Stomach (tissue), 19 donors: ENCODE measurements at places on chromosomes 3 and 15. TPM values are rescaled to one million over a fixed set of nuclear protein-coding genes. Genes with fewer than 3 reads are reported as not detected.

- H3K27me3 ChIP-seq = no peaks in the 10 kb centered on the region
- no peak overlapping the region for H3K4me3 ChIP-seq
- DNase-seq = no peak
- peaks cover 20% of the 10 kb centered on the region for H3K36me3 ChIP-seq
Measured at GRCh38 chr3:169105561-169105960, 558.0 kb downstream of the MECOM start.

GRCh38 chr3:37923569-37924040, 61.9 kb downstream of the CTDSPL start:
- H3K4me3 ChIP-seq = no peak overlapping the region
- peaks cover 31% of the 10 kb centered on the region for H3K4me1 ChIP-seq
- no peak for DNase-seq
- no peaks in the 10 kb centered on the region for H3K36me3 ChIP-seq
- peak overlapping the region; percentile 30 for H3K27ac ChIP-seq

DNA sequence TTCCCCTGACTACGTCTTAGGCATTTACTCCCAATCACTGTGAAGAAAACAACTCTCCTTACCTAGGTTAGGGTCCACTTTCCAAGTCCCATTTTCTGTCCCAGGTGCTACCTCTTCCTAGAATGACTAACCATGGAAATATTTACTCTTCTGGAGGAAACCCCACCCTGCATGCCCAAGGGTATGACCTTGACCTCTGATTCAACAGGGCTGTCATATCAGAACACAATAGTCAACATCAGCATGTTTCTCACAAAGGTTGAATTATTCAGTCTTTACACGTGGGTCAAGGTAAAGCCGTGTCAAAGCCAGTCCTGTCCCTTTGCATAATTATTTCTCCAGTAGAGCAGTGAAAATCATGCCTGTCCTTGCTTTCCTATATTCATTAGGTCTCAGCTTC, 4.3 kb upstream of the FRMD5 start:
- no peak overlapping the region for H3K4me3 ChIP-seq
- no peaks in the 10 kb centered on the region for H3K27me3 ChIP-seq
- peak; percentile 70 for DNase-seq

Gene LRRK1
- 15.2 TPM for total RNA-seq

DNA sequence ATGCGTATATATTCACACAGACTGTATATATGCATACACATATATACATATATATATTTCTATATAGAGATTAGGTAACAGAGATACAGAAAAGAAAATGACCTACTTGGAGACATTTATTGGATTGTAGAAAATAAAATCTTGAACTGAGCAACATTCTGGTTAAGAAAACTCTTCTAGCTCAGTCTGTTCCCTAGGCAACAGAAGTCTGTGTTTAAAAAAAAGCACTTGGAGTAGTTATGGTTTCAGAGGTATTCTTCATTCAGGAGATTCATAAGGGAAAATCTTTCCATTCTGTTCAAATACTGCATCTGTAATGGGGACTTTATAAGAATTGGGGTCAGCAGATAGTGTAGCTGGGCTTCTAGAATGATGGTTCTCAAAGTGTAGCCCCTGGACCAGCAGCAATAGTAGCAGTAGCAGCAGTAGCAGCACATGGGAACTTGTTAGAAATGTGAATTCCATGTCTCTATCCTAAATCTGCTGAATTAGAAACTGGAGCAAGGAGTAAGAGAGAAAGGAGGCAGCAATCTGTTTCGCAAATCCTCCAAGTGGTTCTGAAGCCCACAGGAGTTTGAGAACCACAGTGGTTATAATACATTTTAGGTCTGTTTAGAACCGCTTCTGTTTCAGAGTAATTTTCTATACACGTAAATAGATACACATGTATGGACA, 112.8 kb upstream of the TMEM108 start:
- no peaks in the 10 kb centered on the region for H3K4me1 ChIP-seq
- no peaks in the 10 kb centered on the region for H3K27me3 ChIP-seq
- H3K4me3 ChIP-seq = no peak overlapping the region
- no peak for DNase-seq
- H3K27ac ChIP-seq = no peak overlapping the region

GRCh38 chr15:69979262-69979661, 118.5 kb downstream of the TLE3 start:
- no peak overlapping the region for H3K27ac ChIP-seq
- peaks cover 59% of the 10 kb centered on the region for H3K27me3 ChIP-seq
- DNase-seq = no peak
- H3K36me3 ChIP-seq = no peaks in the 10 kb centered on the region

DNA sequence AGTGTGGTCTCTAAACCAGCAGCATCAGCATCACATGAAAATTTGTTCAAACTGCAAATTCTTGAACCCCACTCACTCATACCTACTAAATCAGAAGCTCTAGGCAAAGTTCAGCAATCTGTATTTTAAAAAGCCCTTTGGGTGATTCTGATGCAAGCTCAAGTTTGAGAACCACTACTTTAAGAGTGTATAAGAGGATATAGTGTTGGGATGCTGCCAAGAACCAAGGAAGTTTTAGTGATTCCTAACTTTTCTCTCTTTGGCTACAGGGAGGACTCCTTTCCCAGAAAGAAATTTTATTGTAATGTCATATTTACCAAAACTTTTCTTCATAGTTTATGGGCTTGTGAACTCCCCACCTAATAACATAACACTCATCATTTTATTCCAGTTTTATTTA, 422.2 kb downstream of the TBC1D5 start:
- H3K27ac ChIP-seq = no peak overlapping the region
- H3K36me3 ChIP-seq = no peaks in the 10 kb centered on the region
- H3K27me3 ChIP-seq = no peaks in the 10 kb centered on the region
- no peak overlapping the region for H3K4me3 ChIP-seq

Gene CCRL2
- not detected for total RNA-seq

- H3K36me3 ChIP-seq = no peaks in the 10 kb centered on the region
- peaks cover 28% of the 10 kb centered on the region for H3K4me1 ChIP-seq
- H3K27me3 ChIP-seq = peaks cover 16% of the 10 kb centered on the region
- H3K4me3 ChIP-seq = peak within 1 kb of the TSS; percentile 48
Measured at GRCh38 chr3:184229394-184230080, at the start of gene VWA5B2. Gene VWA5B2, plus strand, starts transcription at chr3:184229585. Its CDS starts 944 bp downstream, at chr3:184230529.

Gene ENTPD3
- not detected for total RNA-seq

Gene TMEM45A
- total RNA-seq = not detected

Gene PRSS50
- total RNA-seq = not detected

DNA sequence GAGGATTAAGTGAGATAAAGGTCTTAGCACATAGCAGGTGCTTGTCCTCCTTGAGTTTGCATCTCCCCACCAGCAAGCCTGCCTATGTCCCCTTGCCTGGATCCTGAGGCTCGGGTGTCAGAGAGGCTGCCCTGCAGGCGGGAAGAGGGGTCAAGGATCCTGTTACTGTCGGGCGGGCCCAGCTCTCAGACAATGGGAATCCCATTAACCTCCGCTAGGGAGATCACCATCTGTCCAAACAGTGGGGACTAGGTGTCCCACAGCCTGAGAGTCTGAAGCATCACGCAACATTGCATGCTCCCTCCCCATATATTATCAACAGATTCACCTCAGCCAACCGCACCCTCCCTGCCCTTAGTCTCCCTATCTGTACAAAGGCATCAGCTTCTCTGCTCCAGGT, 151.4 kb downstream of the FBLN2 start:
- H3K4me1 ChIP-seq = no peaks in the 10 kb centered on the region
- no peak for DNase-seq
- H3K4me3 ChIP-seq = no peak overlapping the region
- no peaks in the 10 kb centered on the region for H3K36me3 ChIP-seq
- H3K27me3 ChIP-seq = peaks cover 66% of the 10 kb centered on the region
- no peak overlapping the region for H3K27ac ChIP-seq

DNA sequence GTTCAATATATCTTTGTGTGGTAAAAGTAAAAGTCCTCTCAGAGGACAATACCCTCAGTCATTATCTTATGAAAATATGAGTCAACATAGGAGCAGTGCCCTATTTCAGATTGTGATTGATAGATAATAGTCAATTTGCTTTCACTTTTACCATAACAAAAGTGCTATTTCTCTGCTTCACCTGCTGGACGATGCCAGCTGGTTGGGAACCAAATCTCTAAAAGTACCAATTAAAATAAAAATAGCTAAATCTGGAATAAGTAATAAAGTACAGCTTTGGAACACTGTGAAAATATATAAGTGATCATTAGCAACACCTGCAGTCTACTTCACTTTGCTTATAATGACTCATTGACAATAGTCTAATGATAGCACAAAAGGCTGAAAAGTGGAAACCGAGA, 390.3 kb upstream of the AGTR1 start:
- no peaks in the 10 kb centered on the region for H3K36me3 ChIP-seq
- no peak overlapping the region for H3K4me3 ChIP-seq
- H3K27me3 ChIP-seq = no peaks in the 10 kb centered on the region
- no peaks in the 10 kb centered on the region for H3K4me1 ChIP-seq
- DNase-seq = no peak

DNA sequence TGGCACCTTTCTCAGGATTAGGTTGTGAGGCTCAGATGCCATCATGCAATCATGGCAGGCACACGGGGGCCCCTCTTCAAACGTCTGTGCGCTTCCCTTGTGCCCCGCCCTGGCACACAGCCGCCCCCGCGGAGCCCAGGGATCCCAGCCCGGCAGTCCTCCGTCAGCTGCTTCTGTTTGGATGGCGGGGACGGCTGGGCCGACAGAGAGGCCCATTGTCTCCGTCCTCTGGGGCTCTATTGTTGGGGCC, 849 bp upstream of the HDAC11 start:
- peaks cover 7% of the 10 kb centered on the region for H3K27me3 ChIP-seq
- peaks cover 34% of the 10 kb centered on the region for H3K4me1 ChIP-seq
- peaks cover 12% of the 10 kb centered on the region for H3K36me3 ChIP-seq
- no peak for DNase-seq

Gene AGBL1
- total RNA-seq = 0.18 TPM

- H3K4me1 ChIP-seq = no peaks in the 10 kb centered on the region
- H3K27ac ChIP-seq = no peak overlapping the region
- peaks cover 59% of the 10 kb centered on the region for H3K36me3 ChIP-seq
- H3K4me3 ChIP-seq = no peak overlapping the region
Measured at GRCh38 chr15:90082140-90082715, 20.0 kb downstream of the IDH2 start.

DNA sequence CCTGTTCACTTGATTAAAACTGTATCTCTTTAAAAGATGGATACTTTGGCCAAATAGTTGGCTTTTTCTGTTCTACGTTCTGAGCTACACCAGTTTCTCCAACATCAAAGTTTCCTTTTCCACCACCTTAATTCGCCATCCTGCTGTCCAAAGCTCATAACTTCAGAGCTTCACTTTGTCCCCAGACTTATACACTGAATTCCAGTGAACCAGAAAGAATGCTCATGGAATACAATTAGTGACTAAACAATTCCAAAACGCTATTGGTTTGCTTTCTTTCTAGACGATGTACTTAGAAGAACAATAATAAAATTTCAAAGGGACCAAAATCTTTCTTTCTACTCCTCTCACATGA, 23.2 kb downstream of the GPR15 start:
- H3K27ac ChIP-seq = no peak overlapping the region
- H3K4me3 ChIP-seq = no peak overlapping the region
- H3K4me1 ChIP-seq = no peaks in the 10 kb centered on the region
- H3K36me3 ChIP-seq = no peaks in the 10 kb centered on the region
- DNase-seq = no peak
- no peaks in the 10 kb centered on the region for H3K27me3 ChIP-seq

- H3K4me3 ChIP-seq = no peak overlapping the region
- no peaks in the 10 kb centered on the region for H3K27me3 ChIP-seq
- H3K27ac ChIP-seq = no peak overlapping the region
- H3K36me3 ChIP-seq = no peaks in the 10 kb centered on the region
Measured at GRCh38 chr3:115898656-115899410, 275.5 kb downstream of the GAP43 start.

DNA sequence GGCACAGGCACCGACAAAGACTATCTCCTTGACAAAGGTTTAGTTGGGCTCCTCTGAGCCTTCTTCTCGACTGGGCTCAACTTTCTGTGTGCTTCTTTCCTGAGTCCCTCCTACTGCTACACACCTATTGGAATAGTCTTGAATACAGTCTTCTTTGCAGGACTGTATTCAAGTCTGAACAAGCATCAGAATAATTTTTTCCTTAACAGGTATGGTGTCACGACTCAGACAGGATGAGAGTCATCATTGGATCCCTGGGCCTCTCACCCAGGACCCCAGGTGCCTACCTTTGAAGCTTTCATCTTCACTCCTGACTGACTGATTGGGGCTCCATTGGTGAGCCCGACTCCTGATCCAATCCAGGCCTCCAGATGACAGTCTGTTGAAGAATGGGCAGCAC, 66.3 kb downstream of the CRYGS start:
- no peak for DNase-seq
- H3K36me3 ChIP-seq = no peaks in the 10 kb centered on the region
- no peak overlapping the region for H3K4me3 ChIP-seq

Gene GOLGA6D
- total RNA-seq = not detected

DNA sequence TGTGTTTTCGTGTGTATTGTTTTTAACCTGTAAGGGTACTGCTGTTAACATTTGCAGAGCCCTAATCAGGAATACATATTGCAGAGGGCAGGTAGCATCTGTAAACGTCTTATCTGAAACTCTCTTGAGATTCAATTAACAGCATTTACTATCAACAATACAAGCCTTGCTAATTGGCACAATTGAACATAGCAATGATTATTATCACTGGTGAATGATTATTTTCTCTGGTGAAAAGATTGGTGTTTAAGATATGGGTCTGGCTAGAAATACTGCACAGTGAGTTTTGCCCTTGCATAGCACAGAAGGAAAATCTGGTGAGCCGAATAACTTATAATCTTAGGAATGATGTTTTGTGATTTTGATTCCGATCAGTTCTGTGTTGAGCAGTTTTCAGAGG, 5.9 kb upstream of the CNTN4 start:
- no peaks in the 10 kb centered on the region for H3K4me1 ChIP-seq
- no peaks in the 10 kb centered on the region for H3K36me3 ChIP-seq

GRCh38 chr3:10602769-10603768, 97.7 kb upstream of the ATP2B2 start:
- DNase-seq = no peak
- H3K27ac ChIP-seq = no peak overlapping the region
- H3K4me3 ChIP-seq = no peak overlapping the region
- no peaks in the 10 kb centered on the region for H3K36me3 ChIP-seq

Gene FOXB1
- total RNA-seq = not detected

Gene RASGRP1
- 4.3 TPM for total RNA-seq

- no peaks in the 10 kb centered on the region for H3K4me1 ChIP-seq
- no peaks in the 10 kb centered on the region for H3K36me3 ChIP-seq
- H3K4me3 ChIP-seq = no peak overlapping the region
- no peak for DNase-seq
Measured at GRCh38 chr3:182565916-182566796, 227.1 kb upstream of the ATP11B start.

DNA sequence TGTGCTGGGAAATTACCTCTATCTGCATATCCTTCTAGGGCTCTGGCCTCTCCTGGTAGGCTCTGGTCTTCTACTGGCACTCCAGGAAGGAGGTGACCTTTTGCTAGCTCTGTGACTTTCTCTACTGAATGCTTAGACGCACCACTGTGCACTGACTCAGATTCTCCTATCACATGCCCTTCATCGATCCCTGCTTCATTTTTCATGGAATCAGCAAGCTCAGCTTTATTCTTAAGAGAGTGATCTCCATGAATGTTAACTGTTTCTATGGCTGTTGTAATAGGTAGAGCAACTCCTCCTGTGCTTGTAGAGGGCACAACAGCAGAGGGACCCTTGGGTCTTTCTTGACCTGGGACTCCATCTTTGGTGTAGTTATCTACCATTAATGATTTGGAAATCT, 106.6 kb downstream of the MAP4 start:
- no peak overlapping the region for H3K4me3 ChIP-seq
- H3K27me3 ChIP-seq = no peaks in the 10 kb centered on the region
- DNase-seq = no peak
- H3K4me1 ChIP-seq = no peaks in the 10 kb centered on the region
- H3K36me3 ChIP-seq = peaks cover 79% of the 10 kb centered on the region
